ENCODE measurements at places on chromosomes 7 and 10. TPM values are rescaled to one million over a fixed set of nuclear protein-coding genes. Genes with fewer than 3 reads are reported as not detected.

The CCL24 gene
- not detected for total RNA-seq

The NEUROD6 gene
- total RNA-seq = 10.4 TPM

The ACBD7 gene
- 32.0 TPM for total RNA-seq

The SMIM30 gene
- total RNA-seq = 57.9 TPM

The NUTM2D gene
- 3.6 TPM for total RNA-seq

The STOX1 gene
- 14.4 TPM for total RNA-seq

The ATP6V0E2 gene
- total RNA-seq = 146 TPM

The NET1 gene
- total RNA-seq = 190 TPM

The DNAH11 gene
- total RNA-seq = 7.5 TPM

DNA sequence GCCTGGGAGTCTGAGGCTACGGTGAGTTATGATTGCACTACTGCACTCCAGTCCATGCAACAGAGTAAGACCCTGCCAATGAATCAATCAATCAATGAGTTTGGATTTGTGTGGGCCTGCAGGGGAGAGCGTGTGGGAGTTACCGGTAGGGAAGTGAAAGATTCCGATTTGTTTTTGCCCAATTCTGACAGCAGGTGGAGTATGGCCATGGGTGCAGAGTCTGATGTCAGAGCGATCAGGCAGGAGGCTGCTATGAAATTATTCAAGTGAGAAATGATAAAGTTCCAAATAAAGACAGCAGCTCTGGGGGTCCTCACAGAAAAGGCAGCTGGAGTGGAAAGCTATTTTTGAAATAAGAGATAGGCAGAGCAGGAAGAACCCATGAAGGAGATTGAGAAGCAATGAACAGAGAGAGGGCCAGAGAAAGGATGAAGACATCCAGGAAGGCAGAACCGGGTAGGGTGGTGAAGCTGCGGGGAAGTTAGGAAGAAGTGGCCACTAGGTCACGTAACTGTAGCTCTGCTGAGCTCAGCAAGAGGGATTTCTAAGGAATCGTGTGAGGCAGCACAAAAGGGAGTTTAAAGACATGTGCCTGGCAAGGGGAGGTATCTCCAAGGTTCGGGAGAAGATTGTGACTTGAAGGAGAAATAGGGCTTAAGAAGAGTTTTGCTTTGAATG lies 93.7 kb upstream of the NMT2 start:
- peak; percentile 56 for DNase-seq

DNA sequence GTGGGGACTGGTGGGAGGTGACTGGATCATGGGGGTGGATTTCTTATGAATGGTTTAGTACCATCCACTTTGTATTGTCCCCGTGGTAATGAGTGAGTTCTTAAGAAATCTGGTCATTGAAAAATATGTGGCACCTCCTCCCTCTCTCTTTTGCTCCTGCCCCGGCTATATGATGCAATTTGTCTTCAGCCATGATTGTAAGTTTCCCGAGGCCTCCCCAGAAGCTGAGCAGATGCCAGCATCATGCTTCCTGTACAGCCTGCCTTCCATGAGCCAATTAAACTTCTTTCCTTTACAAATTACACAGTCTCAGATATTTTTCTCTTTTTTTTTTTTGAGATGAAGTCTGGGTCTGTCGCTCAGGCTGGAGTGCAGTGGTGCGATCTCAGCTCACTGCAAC lies 2.6 kb upstream of the KDM7A start:
- DNase-seq = no peak

DNA sequence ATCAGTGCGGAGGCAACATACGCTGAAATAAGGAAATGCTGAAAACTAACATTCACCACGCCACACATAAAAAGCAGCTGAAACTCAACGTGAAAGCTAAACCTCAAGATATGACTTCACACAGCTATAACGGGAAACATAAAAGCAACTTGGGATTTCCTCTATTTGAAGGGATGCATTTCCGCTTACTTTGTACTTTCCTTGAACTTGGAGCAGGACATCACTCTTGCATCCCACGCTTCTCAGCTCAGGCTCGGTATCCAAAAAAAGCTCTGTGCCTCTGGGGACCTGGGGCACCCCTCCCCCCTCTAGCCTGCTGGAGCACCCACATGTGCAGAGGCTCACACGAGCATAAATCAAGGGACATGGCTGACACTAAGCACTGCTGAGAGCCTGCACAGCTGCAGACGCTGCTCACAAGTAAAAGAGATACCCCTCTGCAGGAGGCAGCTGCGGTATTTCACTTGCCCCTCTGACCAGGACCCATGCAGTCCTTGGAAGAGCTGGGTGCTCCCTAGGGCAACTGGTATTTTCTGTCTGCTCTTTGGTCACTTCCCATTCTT lies 34.2 kb downstream of the PARD3 start:
- DNase-seq = peak; percentile 53

DNA sequence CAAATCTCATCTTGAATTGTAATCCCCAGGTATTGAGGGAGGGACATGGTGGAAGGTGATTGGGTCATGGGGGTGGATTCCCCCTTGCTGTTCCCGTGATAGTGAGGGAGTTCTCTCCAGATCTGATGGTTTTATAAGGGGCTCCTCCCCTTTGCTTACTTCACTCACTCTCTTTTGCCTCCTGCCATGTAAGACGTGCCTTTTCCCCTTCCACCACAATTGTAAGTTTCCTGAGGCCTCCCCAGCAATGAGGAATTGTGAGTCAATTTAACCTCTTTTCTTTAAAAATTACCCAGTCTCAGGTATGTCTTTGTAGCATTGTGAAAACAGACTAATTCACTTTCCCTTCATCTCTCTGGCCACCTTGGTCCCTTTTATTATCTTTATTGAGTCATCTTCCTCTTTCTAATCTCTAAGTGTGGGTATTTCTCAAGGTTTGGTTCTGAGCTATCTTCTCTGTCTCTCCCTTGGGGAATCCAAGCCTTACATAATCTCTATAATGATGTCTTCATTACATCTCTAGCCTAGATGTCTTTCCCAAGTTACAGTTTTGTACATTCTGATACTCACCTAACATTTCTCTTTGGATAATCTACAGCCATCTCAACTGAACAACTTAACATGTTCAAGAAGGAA lies 99.1 kb upstream of the JCAD start:
- no peak for DNase-seq

DNA sequence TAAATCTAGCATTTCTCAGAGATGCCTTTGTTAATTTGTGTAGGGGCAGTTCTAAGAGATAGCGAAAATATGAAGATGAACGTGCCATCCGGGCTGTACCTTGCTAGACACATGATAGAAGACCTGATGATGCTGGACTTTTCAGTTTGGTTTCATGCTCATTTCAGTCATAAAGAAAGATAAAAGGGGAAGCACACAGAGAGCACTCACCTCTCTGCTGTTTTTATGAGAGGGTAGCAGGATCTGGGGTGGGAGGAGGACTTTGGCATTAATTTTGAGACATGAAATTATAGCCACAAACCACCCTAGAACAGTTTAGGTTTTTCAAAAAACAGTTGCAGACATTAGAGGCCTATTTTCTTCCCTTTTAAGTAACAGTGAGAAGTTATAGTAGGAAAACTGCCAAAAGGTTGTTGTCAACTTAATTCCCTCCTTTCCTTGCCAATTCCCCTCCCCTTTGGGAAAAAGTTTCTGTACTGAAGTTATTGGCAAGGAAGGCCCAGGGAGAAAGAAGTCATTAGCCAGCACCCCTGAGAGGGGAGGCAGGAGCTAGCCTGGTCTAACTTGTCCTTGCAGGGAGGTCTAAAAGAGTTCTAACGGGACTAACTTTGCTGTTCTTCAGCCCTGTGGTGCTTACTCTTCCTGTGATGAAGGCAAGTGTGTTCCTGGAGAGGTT lies 2.6 kb downstream of the ST7 start:
- DNase-seq = no peak

GRCh38 chr7:42460933-42461332 lies 223.9 kb upstream of the GLI3 start:
- DNase-seq = no peak

GRCh38 chr10:16905320-16905719 lies 88.1 kb upstream of the RSU1 start:
- no peak for DNase-seq

DNA sequence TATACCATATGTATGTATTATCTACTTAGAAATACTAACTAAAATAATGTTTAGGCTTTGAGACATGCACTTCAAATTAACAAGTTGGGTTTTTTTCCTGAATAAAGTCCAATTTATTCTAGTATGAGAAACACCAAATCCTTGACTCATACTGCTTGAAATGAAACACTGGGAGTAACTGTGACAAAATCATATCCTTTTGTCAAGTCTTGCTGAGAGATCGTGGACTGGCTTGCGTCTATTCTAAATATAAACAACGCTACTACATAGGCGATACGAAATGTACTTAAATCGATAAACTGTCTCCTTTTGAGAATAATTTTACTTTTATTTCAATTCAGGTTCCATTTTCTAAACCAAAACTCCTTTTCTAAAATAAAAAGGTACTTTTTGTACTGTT lies 16.3 kb downstream of the SMURF1 start:
- DNase-seq = no peak

DNA sequence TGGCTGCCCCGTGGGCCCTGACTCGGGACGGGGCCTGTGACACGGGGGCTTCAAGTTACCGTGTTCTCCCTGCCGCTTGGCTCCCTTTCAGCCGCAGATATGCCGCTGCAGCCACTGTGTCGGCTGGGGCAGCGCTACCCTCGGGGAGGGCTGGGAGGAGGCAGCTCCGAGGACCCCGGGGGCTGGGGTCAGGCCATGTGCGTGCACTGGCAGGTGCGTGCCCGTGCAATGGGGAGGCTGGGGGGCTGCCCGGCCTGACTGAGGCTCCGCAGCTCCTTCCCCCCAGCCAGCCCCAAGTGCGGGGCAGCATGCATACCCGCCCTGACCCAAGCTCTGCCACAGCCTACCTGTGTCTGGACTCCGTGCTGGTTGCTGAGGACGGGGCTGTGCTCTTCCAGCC lies 29.2 kb downstream of the KNDC1 start:
- DNase-seq = no peak

DNA sequence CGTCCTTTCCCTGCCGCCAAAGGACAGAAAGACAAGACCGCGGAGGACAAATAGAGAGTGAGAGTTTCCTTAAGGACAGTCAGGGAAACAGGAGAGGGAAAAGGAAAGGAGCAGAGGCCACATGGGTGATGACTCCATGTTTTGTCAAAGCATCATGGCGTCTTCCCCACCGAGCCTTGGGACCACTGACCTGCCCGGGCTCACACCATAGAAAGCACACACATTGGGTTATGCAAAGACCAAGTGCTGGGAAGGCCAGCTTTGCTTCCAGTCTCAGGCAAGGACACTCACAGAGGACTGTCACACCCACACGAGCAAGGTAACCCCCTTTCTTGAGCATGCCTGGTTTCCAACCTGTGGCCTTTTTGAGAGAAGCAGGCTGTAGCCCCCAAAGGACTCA lies 23.3 kb upstream of the HABP2 start:
- no peak for DNase-seq

DNA sequence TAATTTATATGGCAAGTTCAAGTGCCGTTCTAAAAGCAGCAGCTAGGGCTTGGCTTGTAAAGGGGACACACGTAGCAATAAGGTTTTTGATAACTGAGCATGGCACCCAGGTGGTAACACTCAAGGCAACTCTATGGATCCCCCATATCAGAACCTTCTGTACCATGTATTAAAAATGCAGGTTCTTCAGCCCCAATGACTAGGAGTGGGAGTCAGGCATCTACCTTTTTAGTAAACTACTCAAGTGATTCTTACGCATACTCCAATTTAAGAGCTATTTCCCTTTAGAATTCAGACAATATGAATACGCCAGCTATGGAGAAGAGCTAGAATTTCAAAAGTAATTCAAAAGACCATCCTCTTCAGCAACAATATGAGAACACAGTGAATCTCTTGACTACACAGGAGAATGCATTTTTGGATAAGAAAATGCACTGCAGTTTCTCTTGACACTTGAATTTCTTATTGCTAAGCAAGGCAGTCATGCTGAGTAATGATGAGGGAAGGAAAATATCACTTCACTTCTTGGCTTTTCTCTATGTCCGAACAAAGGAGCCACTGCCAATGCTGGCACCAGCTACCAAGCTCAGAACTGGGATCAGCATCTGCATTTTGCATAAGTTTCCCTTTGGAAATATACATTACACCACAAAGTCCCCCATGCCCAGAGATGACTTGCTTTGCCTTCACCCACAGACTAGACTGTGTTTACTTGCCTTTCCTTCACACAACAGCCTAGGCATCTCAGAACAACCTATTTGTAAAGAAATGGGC lies 53.5 kb downstream of the ABLIM1 start:
- DNase-seq = no peak

DNA sequence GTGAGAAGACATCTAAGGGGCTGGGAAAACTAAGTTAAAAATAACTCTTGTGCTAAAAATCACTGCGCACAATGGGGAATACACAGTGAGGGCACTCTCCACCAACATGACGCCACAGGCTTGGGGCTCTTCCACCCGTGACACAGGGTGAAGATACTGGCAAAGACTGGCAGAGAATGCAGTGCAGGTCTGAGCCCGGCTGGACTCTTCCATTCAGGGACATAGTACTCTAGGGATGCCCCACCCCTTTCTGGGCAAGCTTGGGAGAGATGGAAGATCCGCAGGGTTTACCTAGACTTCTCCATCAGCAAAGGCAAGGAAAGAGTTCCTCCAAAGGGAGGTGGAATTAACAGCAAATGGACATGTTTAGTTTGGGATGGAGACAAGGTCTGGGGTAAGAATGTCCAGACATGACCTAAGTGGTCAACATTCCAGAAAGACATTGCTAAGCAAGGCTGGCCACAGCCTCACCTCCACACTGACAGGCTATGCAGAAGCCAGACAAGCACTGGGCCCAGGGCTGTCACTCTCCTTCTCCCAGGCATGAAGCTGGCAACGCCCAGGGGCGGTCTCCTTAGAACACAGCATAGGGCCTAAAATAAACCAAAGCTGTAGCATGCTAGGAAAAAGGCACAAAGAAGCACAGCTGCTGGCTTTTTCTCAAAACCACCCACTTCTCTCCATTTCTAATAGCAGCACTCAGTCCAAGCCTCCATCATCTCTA lies 28.1 kb downstream of the XPNPEP1 start:
- DNase-seq = no peak
